ENCODE measurements at places on chromosomes 12 and 14. TPM values are rescaled to one million over a fixed set of nuclear protein-coding genes. Genes with fewer than 3 reads are reported as not detected.

The MGAT4C gene
- total RNA-seq: not detected

The AMDHD1 gene
- total RNA-seq: 0.37 TPM

The BEST3 gene
- 0.03 TPM for total RNA-seq

The SIX1 gene
- total RNA-seq: not detected

The CCDC196 gene
- not detected for total RNA-seq
